Hematopoietic multipotent progenitor cell (in vitro differentiated cells): ENCODE measurements at places on chromosomes 6 and 20.

- no peak for DNase-seq
Measured at GRCh38 chr20:33051333-33051732, 2.4 kb upstream of the BPIFB3 start.

- no peak for DNase-seq
Measured at GRCh38 chr6:14453712-14454472, 336.3 kb downstream of the CD83 start.

DNA sequence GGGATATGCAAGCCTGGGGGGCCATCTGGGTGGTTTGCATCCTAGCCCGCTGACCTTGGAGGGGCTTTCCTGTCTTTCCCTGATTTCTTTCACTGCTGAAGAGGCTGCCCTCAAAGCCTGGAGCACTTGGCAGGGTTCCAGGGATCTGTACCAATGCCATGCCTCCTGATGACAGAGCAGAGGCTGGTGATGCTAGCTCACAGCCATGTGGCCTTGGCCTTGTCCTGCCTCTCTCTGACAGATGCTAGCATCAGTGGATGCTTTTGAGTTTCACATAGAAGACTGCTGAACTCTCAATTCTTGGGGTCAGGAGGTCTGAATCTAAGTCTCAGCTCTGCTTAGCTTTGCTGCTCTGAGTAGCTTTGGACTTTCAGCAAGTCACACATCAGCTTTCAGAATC is 21.9 kb upstream of the RREB1 start:
- DNase-seq: no peak

- DNase-seq: no peak
Measured at GRCh38 chr6:133136177-133136880, 104.8 kb upstream of the EYA4 start.

DNA sequence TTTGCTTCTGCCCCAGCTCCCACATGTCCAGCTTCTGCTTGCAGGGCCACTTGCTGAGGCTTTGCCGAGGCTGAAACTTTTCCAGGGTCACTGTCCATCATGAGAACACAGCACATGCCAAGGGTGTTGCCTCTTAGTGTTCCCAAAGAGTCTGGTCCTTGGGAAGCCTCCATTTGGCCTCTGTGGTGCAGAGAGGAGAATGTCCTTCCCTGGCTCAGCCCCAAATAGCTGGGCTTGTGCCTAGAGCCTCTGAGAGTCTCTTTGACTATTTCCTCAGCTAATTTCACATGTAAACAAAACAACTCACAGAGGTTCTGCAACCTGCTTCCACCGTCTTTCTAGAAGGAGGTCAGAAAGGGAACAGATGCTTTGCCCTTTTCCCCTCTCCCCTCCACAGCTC is 40.4 kb upstream of the RAB23 start:
- no peak for DNase-seq

GRCh38 chr6:91137286-91137685 is 550.4 kb upstream of the MAP3K7 start:
- DNase-seq: no peak

DNA sequence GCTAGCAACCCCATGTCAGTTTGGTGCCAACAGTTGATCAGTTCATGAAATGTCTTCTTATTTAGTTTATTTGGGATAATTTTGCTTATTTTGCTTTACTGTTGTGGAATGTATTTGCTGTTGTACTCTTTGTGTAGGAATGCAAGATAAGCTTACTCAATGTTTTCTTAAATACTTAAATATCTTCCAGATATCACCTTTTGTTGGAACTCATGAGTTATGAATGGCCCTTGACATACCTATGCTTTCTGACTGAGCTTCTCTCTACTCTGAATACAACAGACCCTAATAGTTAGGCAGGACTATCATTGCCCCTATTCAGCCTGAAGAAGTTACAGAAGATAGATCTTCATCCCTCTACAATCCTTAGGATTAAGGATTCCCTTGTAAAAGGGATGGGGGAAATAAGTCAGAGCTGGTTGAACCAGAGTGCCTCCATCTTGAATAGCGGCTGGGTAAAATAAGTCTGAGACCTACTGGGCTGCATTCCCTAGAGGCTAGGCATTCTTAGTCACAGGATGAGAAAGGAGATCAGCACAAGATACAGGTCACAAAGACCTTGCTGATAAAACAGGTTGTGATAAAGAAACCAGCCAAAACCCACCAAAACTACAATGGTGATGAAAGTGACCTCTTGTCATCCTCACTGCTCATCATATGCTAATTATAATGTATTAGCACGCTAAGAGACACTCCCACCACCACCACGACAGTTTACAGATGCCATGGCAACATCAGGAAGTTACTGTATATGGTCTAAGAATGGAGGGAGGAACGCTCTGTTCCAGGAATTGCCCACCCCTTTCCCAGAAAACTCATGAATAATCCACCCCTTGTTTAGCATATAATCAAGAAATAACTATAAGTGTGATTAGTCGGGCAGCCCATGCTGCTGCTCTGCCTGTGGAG is 196.9 kb downstream of the AKAP7 start:
- DNase-seq: no peak

DNA sequence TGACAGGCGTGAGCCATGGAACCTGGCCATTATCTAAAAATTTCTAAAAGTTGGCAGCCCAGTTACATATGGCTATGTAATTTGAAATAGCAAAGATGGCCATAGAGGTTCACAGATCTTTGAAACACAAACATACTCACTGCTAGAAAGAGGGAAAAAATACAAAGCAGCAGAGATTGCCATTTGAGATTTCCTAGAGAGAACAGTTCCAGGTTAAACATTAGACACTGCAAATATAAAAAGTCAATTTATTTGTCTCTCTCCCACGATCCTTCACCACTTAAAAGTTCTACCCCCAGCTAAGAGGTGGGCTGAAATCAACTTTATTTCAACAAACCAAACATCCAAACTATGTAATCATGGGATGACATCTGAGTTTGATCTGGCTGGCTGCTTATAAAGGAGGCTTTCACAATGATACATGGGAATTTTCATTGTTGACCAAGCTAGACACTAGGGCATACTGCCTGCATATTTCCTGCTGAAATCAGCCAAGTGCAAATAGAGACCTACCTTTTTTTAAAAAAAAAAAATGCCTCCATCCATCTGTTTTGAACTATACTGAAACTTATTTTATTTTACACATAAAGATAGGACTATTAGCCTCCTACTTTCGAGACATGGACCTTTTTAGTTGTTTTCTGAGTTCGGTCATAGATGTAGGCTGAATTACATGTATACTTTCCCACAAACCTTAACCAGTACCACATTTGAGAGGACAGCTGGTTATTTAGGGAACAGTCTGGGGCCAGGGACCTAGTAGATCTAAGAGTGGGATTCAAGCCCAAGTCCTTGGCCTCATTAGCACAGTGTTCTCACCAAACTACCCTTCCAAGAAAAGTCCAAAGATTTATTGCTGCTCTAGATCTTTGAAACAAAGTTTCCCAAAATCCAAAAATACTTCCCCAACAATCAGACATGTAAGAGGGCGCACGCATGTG is 16.6 kb downstream of the DCDC2 start:
- no peak for DNase-seq

DNA sequence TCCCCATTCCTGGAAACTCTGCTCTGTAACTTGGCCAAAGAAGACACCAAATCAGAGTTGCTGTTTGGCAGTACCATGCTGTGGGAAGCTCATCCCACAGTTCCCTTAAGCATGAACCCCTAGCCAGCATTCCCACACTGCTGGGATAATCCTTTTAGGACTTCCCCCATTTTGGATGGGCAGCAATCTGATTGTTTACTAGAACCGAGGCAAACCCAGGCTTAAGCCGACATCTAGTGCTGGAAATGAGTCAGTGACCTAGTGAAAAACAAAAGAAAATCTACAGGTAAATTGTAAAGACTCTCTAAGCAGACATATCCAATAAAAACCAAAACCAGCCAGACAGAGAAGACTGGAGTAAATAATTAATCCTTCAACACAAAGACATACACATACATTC is 5.2 kb downstream of the DNAH8 start:
- DNase-seq: no peak

- DNase-seq: no peak
Measured at GRCh38 chr6:158850807-158851115, 31.6 kb upstream of the EZR start.

DNA sequence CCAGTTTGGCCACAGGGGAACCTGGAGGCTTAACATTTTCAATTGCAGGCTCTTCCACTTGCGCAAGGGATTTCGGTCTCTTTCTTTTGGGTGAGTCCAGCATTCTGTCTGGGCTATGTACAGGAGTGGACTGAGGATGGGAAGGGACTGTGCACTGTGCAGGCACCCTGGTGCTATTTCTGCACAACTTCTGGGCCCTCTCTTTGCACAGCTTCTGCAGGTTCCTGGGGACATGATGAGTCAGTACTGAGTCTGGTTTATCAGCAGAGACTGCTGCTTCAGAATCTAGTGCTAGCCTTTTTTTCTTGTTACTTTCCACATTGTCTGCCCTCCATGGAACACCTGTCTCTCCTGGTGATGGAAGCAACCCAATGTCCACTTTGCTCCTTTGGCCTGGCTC is 78.5 kb upstream of the ASF1A start:
- DNase-seq: no peak

DNA sequence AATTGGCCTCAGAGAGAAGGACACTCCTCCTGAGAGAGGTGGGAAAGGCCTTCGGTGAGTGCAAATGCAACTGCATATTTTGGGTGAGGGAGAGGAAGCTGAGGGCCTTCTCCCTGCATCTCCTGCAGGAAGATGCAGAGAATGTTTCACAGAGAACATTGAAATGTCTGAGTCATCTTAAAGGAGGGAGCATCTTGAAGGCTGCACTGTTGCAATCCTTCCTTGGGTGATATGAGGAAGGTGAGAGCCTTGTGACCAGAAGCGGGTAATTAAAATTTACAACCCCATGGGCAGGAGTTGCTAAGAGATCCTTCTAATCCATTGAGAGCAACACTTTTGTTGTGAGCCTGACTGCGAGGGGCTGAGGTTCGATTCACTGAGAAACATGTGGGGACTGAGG is 375.7 kb upstream of the MARCKS start:
- no peak for DNase-seq

DNA sequence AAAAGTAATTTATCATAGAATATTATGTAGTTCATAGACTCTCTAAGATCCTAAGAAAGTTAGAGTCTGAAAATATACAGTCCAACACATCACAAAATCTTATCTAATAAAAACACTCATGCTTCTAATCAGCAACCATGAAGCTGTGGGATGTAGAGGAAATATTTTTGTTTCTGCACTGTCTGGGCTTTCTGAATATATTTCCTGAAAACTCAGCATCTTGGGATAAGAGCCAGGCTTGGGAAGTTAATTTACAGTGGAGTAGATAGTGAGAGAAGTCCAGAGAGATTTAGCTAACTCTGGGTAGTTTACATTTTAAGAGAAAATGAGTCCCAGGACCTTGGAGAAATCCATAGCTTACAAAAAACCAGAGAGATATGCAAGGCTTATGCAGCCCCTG is 150.4 kb upstream of the BMP5 start:
- no peak for DNase-seq

GRCh38 chr20:54172856-54173652 is 732 bp downstream of the CYP24A1 start:
- no peak for DNase-seq

DNA sequence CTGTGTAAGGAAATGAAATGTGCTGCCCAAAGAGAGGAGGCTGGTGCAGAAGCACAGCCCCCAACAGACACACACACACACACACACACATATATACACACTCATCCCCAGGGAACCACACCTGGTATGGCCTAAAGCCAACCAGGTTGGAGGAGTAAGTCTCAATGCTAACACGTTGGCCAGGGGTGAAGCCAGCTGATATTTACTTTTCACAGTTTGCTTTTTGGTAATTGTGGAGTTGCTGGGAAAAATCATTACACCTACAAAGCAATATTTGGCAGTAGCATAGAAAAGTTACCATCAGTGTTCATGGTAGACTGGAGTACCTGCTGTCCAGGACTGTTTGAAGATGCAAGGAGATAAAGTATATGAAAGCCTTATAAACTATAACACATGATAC is 50.3 kb upstream of the NAA20 start:
- DNase-seq: no peak

DNA sequence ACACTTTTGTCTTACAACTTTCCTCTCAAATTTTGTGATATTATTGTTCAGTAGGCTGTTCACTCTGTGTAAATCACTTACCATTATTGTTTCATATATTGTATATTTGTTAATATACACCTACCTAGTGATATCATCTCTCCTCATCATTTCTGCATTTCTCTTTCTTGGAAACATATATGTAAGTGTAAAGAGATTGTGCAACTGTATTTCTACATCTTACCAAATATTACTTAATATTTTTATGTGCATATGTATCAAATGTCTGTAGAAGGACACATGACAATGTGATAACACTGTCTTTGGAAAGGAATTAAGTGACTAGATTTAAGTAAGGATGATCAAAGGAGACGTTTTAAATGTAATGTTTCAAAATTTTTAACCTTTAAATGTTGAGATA is 30.2 kb downstream of the ZNF322 start:
- DNase-seq: no peak

- no peak for DNase-seq
Measured at GRCh38 chr6:159043251-159043650, 1.5 kb downstream of the TAGAP start.

- DNase-seq: no peak
Measured at GRCh38 chr20:34904202-34904621, 27.8 kb downstream of the ACSS2 start.

- no peak for DNase-seq
Measured at GRCh38 chr6:33841070-33841469, 37.3 kb upstream of the MLN start.

GRCh38 chr6:14310960-14311359 is 193.4 kb downstream of the CD83 start:
- no peak for DNase-seq

DNA sequence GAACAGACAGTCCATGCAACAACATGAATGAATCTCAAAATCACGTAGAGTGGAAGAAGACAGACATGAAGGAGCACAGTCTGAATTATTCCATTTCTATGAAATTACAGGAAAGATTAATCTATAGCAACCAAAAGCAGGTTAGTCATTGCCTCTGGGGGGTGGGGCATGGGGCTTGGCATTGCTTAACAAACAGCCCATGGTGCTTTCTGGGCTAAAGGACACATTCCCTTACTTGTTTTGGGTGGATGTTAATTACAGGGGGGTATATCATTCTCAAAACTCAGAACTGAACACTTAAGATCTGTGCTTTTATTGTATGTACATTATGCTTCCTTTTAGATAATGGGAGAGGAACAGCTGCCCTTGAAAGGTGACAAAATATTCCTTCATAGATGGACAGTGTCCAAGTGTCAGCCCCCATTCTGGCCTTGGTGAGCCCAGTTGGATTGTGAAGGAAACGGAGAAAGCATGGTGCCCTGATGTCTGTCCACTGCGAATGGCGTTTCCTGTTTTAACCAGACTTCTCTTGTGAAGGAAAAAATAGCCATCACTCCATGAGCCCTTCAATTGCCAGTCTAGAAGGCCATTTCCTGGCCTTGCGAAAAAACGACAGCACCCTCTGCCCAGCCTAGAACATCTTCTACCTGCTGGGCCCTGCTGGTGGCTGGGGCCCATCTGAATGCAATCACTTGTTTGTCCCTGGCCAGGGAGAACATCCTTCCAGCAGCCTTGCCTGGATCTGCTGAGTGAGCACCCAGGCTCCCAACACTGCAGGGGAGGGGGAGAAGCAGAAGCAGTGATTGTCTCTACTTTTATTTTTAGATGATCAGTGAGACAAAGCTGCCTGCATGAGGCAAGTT is 179.7 kb downstream of the BCAS1 start:
- no peak for DNase-seq

- no peak for DNase-seq
Measured at GRCh38 chr20:40493549-40493948, 195.5 kb downstream of the MAFB start.
